ENCODE measurements at places on chromosomes 6 and 20.
A peak's percentile ranks its signal among the peaks of the same experiment; 100 is the strongest.

GRCh38 chr6:144179828-144180227 is 29.5 kb downstream of the STX11 start:
- DNase-seq, result no peak

DNA sequence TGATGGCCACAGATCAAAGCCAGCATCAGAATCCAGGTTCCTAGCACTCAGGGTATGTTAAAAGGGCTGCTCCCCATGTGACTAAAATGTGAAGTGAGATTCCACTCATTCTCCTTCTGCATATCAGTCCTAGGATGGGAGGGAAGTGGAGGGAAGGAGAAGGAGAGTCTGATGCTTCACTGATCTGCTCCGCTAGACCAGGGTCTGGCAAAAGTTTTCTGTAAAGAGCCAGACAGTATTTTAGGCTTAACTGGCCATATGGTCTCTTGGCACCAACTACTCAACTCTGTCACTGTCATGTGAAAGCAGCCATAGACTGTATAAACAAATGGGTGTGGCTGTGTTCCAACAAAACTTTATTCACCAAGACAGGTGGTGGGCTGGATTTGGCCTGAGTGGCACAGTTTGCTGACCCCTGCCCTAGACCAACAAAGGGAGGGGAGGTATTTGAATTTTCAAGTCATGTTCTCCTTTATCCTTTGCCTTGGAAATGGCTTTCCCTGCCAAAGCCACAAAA is 22.6 kb downstream of the GHRH start:
- DNase-seq, result no peak

GRCh38 chr6:127496471-127496870 is 22.7 kb downstream of the MTCL3 start:
- DNase-seq, result no peak

- DNase-seq, result no peak
Observed at GRCh38 chr6:7693827-7694226, 32.1 kb upstream of the BMP6 start.

DNA sequence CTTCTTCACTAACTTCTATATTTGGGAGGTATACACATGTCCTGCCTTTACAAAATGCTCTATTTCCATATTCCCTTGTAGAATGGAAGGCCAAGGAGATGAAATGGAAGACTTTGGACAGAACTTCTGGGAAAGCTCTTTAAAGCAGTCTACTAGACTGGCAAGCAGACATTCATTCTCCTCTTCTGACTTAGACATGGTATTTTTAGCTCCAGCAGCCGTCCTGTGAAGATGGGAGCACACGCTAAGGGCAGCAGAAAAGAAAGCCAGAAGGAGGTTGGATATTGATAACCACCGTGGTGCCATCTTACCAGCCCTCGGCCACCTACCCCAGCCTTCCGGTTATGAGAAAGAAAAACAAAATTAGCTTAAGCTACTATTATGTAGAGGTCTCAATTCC is 70.1 kb upstream of the E2F3 start:
- no peak for DNase-seq

- no peak for DNase-seq
Observed at GRCh38 chr20:9617940-9618339, 103.5 kb downstream of the LAMP5 start.

DNA sequence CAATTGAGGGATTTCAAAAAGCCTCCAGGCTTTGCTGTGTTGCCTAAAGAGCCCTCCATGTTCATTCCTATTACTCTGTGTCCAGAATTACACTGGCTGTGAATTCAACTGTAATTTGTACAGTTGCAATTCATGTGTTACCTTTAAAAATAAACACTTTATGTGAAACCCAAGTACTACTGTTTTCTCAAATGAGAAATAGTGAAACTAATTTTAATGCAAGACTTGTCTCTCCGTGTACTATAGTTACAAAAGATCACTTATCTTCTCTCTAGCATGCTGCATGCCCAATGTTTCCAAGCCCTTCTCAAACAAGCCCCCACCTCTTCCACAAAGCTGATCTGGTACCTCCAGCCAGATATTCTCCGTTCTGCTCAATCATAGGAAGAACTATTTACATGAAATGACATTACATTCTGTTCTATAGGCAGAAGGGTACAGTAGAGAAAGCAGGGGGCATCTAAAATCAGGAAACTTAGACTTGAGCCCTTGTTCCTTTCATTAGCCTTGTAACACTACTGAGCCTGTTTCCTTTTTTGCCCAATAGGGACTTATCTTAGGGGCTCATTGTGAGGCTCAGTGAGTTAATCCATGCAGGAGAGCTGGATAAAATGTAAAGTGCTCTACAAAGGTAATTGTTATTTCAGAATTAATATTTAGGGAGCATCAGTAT is 12.3 kb upstream of the COL9A1 start:
- DNase-seq, result no peak

GRCh38 chr6:144315226-144315980 is 30.3 kb downstream of the UTRN start:
- no peak for DNase-seq

DNA sequence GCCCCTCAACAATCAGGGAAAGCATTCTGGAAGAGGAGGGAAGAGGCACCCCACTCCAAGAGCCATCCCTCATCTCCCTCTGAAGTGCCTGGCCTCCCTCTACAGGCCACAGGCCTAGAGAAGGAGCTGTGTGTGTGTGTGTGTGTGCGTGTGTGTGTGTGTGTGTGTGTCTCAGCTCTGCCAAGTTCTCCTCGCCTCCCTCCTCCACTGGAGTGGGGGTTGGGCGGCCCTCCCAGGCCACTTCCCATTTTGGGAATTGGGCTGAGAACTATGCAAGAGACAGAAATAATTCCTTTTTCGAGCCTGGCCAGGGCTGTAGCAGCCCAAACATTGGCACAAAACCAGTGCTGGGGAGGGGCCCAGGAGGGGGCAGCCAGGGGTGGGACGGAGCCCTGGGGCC is 35.7 kb downstream of the KCNB1 start:
- DNase-seq, result no peak

DNA sequence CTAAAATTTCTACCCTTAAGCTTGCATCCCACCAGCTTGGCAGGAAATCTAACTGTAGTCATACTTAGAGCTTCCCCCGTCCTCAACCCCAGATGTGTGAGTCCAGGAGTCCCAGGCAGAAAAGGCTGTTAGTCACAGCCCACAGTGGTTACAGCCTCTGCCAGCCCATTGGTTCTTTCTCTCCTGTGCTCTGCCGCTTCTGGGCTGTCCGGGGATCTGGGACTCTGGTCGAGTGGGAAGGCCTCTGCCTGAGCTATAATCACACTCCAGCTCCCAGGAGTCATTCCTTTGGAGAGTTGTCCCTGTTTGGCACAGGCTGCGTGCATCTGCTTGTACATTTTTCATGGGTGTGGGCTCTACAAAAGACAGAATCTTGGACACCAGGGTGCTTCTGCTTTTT is 45.6 kb upstream of the FYN start:
- no peak for DNase-seq

DNA sequence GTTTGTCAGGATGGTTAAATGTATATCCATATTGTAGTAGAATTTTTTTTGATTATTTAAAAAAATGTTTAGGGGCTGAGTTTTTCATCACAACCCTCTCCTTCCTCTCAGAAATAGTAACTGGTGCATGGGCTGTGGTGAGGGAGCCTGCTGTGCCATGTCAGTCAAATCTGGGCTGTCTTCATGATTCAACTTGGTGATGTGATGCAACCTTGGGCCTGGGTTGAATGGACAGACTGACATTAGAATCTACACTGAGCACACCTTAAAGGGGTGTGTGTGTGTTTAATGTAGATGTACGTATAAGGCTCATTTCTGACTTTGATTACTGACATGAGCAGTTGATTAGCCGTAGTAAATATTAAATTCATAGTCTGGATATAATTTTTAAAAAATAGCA is 3.7 kb downstream of the TJAP1 start:
- DNase-seq, result no peak

DNA sequence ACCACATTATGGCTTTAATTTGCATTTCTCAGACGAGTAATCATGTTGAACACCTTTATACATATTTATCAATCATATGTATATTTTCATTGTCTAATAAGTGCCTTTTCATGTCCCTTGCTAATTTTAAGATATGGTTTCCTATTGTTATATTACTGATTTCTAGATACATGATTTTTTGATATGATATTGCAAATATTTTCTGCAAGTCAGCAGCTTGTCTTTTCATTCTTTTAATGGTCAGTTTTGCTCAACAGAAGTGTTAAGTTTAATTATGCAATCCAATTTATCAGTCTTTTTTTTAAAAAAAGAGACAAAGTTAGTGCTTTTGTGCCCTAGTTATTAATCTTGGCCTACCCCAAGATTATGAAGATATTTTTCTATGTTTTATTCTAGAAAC is 1377.8 kb upstream of the CITED2 start:
- no peak for DNase-seq

GRCh38 chr6:101163611-101164010 is 229.9 kb upstream of the GRIK2 start:
- DNase-seq, result no peak

- no peak for DNase-seq
Observed at GRCh38 chr20:45836841-45837240, 3.2 kb downstream of the SNX21 start.

GRCh38 chr6:68639826-68640490 is 4.9 kb downstream of the ADGRB3 start:
- no peak for DNase-seq

DNA sequence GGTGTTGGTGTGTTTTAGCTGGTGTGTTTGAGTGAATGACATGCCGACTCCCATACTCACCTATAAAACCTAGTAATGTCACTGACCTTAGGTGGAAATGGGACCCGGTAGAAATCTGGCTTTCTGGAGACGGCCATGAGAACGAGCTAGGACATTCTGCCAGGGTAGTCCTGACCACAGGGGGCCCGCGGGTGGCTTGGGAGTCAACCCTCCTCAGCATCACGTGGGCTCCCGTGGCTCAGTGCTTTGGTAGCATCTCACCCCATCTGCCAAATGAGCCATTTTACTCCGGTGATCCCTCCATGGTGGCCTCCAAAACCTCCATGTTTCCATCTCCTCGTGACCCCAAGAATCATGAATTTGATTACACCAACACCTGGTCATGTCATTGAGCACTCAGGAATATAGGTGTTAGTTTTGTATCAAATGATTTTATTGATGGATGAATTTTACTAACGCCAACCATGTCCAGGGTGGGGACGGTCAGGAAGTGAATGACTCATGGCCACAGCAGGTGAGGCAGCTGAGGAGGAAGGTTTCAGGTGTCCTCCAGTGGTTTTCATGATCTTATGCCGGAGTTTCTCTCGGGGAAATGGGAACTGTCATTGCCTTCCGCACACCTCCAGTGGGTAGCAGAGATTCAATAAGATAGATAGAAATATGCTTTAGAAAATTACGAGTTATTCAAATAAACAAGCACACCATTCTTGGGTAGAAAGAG is 195.0 kb downstream of the SYNDIG1 start:
- no peak for DNase-seq

DNA sequence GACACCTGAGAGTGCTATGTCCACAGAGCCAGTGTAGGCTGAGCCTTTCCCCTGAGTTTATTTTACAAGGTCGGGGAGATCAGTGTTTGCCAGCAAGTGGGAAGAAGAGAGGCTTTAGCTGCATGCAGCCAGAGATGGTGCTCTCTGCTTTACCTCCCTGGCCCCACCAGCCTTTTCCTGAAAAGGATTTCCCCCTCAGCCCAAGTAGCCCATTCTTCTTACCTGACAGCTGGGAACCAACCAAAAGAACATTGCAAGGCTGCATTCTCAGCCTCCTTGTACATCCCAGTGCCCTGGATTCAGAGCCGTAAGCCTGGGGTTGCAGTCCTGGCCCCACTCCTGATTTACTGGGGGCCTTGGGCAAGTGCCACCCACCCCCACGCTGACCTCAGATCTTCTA is 16.9 kb downstream of the SNPH start:
- no peak for DNase-seq

DNA sequence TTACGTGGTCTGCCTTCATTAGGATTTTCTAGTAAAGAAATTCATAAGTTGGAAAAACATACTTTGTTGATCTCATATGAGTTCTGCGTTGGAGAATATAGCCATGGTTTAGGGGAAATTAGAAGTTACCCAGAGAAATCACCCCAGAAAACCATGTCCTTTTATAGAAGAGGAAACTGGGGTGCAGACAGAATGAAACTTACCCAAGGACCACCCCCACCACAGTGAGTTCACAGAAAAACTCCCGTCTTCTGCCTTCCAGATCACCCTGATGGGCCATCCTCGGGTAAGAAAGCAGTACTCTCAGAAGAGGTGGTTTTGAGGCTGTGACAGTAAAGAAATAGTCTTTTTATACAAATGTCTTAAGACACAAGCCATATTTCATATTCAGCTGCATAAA is 25.1 kb upstream of the MAFB start:
- DNase-seq, result no peak

GRCh38 chr20:22795871-22796270 is 211.5 kb upstream of the FOXA2 start:
- DNase-seq, result no peak

GRCh38 chr6:136752554-136752953 is 39.7 kb downstream of the MAP3K5 start:
- no peak for DNase-seq

- peak; percentile 24 for DNase-seq
Observed at GRCh38 chr6:26550250-26550993, 12.3 kb downstream of the HMGN4 start.

DNA sequence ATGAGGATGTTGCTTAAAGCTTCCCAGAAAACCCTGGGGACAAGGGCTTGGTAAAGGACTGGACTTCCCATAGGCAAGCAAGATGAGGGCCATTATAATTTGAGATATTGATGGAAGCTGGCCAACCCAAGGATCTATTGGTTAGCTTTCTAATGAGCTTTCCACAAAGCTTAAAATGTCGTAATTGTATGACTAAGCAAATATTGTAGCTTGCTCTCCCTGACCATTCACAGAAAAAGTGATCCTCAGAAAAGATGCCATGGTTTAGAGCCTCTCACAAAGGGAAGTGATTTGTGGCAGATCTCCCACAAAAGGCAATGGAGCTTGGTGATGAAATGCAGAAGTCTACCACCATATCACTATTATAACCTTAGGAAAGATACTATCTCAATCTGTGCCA is 13.6 kb downstream of the IL17F start:
- DNase-seq, result no peak

DNA sequence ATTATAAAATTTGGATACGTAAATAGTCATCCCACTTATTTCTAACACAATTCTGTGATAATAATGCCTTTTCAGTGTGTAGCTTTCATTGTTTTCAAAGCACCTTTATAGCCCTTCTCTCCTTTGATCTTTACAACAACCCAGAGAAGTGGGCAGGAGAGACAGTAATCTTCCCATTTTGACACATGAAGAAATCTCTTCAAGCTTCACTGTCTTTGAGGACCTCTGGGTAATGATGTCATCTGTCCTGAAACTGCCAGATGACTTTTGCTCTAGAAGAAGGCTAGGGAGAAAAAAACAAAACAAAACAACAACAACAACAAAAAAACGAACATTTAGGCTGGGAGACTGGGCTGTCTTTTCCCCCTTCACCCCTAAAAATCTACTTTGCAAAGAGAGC is 203.0 kb downstream of the KCNQ5 start:
- DNase-seq, result no peak

- DNase-seq, result peak; percentile 3
Observed at GRCh38 chr6:118565311-118565960, 17.3 kb downstream of the PLN start.

DNA sequence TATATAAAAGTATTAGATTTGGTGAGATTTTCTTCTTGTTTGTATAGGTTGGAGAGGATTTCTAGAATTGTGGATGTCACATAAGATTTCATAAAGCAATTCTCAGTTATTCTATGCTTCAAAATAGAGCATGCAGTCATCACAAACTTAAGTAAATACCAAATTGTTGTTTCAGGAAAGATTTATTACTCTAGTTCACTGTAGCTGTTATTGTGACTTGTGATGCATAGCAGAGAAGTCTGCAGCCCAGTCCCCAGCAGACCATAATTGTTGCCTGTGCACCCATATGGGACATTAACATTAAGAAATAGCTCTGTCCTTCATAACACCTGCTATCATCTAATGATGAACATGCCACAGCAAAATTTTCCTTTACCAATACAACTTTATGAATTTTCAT is 228.0 kb upstream of the FAM83B start:
- no peak for DNase-seq
